Right atrium auricular region (tissue), 2 donors: ENCODE measurements at places on chromosomes 3 and 15. TPM values are rescaled to one million over a fixed set of nuclear protein-coding genes. Genes with fewer than 3 reads are reported as not detected.
A peak's percentile ranks its signal among the peaks of the same experiment; 100 is the strongest.

- no peak for DNase-seq
These were observed 32.1 kb upstream of the KCNMB2 start for GRCh38 chr3:178504128-178504527.

DNA sequence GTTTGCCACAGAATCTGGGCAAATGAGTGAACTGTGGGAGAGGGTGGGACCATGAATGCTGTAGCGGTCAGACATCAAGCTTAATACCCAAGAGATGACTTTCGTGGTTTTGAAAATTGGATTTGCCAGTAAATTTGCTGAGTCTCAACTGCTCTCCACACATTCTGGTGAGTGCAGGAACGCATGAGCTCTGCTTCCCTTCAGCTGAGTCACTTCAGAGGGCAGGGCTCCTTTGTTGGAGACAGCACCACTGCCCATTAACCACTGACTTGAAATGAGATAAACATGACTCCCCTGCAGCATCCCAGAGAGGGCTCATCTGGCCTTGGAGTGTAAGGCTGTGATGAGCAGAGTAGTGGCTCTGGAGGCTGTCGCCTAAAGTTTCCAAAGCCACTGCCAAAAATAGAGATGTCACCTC, 22.6 kb downstream of the RARRES1 start:
- DNase-seq: peak; percentile 70

DNA sequence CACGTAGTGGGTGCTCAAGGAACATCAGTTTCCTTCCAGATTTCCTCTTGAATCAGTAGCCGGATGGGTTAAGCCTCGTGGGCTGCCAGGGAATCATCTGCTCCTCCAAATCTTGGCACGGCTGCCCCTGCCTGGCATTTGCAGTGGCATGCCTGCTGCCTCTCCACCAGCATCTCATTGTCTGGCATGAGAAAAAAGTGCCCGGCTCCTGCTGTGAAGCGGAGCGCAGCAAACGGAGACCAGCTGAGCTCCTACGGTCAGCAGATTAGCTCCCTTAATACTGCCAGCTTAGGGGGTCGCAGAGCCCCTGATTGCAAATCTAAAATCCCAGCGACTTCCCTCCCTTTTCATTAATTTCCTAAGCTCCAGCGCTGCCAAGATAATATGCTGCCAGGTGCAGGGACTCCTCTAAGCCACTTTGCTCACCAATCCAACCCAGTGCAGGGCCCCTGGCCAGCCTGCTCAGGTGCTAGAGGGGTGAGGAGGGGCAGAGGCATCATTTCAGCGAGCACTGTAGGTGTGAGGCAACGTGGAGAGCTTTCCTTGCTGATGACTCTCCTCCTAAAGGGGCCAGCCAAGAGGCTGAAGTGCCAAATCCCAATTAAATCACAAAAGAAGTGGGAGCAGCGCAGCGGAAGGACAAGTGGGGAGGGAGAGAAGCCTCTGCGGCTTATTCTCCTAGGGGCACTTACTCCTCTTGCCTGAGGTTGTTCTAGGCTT, 49.6 kb upstream of the ST8SIA2 start:
- DNase-seq: no peak

DNA sequence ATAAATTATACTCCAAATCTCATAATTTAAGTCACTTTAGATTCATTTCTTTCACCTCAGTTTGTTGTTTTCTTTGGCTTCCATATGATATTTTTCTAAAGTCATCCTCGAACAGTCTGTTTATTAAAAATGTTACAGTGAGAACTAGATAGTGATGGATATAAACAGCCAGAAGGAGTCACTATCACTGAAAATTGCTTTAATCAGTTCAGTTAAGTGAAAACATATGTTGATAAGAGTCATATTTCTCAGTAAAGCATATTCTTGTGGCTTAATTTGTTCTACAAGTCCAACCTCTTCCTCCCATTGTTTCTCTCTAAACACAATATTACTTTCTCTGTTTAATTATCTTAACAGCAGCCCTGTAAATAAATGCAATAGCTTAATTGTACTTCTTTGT, 427.5 kb upstream of the ALCAM start:
- DNase-seq: no peak

DNA sequence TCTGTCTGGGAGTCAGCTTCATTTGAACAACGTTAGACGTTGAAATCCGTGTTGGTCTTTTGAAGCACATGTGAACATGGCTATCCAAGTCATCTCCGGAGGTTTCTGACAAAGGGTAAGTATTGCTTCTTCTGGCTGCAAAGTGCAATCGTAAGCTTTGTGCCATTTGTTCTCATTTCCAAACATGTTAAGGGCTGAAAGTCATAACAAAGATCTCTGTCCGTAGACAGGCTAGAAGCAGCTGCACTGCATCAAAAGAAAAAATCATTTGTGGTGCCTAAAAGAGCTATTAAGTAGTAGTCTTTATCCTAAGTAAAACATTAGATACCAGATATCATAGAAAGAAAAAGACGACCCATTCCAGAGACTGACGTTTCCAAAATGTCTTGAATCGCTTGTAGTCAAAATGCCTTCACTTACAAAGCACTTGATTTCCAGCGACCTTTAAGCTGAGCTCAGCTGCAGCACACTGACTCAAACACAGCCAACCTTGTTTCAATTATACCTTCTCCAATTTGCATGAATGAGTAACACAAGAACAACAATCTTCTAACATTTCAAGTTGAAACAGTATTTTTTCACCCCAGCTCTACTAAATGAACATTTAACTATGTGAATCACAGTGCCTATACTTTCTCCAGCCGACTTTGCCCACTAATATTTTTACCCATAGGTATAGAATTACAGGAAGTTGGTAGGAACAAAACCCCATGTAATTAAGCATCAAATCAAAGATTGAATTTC, 76.6 kb downstream of the NEDD4 start:
- DNase-seq: no peak

GRCh38 chr15:64870353-64870752, 28.6 kb downstream of the PLEKHO2 start:
- DNase-seq: no peak

- DNase-seq: no peak
These were observed 49.9 kb upstream of the NEDD4 start for GRCh38 chr15:56042982-56043980.

DNA sequence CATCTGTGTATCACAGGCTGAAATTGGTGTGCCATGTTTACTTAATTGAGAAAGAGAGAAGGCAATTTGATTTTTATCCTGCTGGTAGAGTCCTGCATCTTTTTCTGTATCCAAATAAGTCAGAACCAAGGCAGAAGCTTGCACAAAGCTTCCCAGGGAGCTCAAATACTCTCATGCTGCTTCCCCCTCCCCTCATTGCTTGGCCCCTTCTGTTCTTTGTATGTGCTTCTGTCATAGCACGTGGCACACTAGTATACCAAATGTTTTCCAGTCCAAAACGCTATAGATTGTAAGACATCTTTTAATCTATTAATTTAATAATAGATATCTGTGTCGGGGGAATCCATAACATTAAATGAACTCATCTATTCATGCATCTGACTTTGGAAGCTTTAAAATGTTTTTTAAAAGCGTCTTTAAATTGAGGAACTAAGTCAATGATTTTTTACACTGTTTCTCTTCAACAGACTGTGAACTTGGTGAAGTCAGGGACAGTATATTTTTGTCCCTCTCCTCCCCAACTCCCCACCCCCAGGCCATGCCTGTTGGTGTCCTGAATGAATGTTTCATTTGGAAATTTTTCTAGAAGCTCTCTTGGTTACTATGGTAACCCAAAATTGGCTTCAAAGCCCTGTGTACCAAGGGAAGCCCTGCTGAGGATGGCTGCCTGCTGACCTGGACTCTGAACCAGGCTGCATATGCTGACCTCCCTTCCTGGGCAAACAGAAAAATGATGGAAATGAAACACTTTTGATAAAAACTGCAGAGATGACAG, 26.2 kb upstream of the SLC35G2 start:
- no peak for DNase-seq

DNA sequence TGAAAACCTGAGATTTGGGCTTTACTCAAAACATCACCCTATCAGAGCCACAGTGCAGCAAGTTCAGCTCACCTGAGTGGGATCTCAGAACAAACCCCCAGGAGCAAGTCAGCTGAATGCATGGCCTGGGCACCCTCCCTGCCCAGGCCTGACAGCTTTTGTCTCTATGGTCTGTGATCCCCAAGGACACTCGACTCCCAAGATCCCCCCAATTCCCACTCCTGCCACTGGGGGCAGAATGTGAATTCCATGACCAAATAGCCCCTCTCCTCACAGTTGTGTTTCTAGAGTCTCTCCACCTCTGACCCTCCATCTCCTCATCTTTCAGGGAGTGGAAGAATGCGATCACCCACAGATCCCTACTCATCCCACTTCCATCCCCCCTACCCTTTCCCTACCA, 58.9 kb downstream of the ZNF445 start:
- DNase-seq: no peak

DNA sequence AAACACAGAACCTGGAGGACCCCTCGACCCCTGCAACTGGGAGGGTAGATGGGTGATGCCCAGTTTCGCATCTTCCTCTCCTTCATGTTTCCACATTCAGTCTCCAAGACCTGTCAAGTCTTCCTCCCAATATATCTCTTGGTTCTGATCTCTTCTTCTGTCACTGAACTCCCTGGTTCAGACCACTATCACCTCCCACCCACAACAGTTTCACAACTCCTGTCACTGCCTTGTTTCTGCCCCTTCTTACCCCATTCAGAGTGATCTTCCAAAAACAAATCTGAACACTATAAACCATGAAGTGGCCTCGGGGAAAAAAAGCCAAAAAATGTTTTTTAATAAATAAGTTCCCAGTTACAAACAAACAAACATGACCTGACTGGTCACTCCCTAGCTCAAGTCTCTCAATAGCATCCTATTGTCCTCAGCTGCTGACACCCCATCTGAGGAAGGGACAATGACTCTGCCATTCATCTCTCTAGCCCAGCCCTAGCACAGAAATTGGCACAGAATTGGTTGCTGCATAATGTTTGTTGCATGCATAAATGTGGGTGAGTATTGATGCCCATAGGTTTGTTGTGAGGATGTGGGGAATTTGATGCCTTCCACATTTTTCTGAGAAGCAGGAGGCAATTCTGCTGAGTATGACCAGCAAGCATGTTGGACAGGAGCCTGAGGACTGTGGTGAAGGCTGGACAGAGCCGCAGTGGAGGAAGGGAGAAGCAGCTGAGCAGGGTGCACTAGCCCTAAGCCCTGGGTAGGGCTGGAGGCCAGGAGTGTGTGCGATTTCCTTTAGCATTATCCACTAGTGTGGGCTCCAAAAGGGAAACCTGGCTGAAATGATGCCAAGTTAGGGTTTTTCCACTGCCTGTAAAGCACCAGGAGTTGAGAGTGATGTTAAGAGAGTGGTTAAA, 12.2 kb upstream of the XYLB start:
- DNase-seq: no peak

DNA sequence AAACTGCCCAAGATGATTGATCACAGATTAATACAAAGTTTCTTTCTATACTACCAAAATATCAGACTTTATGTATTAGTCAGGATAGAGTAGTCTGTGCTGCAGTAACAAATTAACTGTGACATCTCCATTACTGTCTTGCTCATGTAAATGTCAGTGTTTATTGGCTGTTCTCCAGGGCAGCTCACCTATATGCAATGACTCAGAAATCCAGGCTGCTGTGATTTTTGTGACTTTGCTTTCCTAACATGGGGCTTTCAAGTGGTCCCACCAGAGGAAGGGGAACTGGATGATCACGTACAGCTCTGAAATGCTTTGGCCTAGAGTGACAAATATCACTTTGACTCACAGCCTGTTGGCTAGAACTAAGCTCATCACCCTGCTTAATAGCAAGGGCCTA, 12.9 kb downstream of the PLS1 start:
- no peak for DNase-seq

GRCh38 chr3:195893516-195893915, 14.8 kb downstream of the TNK2 start:
- DNase-seq: no peak

- DNase-seq: no peak
These were observed 87.5 kb upstream of the ATP13A5 start for GRCh38 chr3:193465992-193466608.

DNA sequence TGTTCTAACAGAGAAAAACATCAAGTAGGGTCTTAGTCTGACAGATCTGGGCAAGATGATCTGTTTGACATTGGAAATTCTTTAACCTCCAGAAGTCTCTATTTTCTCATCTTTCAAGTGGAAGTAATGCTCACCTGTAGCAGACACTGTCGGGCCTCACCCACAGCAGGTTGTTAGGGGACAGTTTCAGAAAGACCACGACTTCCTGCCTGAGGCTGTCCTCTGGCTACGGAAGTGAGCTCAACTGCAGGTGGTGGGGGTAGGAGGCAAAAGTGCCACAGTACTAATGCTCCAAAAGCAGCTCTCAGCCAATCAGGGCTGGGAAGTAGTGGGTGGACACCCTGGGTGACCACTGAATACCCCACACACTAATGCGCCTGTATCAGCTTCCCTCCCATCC, 111.4 kb upstream of the TOPAZ1 start:
- no peak for DNase-seq

DNA sequence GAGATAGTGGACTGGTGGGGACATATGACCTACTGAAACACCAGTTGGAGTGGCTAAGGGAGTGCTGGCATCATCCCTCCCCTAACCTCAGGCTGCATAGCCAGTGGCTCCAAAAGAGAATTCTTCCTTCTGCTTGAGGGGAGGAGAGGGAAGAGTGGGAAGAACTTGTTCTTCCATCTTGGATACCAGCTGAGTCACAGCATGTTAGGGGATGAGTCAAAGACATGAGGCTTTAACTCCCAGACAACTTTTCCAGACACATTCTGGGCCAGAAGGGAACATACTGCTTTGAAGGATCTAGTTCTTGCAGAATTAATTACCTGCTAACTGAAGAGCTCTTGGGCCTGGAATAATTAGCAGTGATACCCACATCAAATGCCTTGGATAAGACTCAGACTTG, 36.8 kb upstream of the PEX5L start:
- no peak for DNase-seq

SPINK8 gene
- not detected for total RNA-seq

GOLGA8H gene
- total RNA-seq: not detected

GRM2 gene
- total RNA-seq: 0.19 TPM

SERINC4 gene
- not detected for total RNA-seq

STRC gene
- 0.39 TPM for total RNA-seq

FSD2 gene
- 58.8 TPM for total RNA-seq

CSK gene
- total RNA-seq: 26.8 TPM

IL16 gene
- total RNA-seq: 12.1 TPM

CHP1 gene
- 247 TPM for total RNA-seq

NEDD4 gene
- 10.0 TPM for total RNA-seq

GOLGA6A gene
- not detected for total RNA-seq

ZNF385D gene
- 0.59 TPM for total RNA-seq
